ENCODE measurements at places on chromosomes 16 and 17. TPM values are rescaled to one million over a fixed set of nuclear protein-coding genes. Genes with fewer than 3 reads are reported as not detected.
A peak's percentile ranks its signal among the peaks of the same experiment; 100 is the strongest.

The TBC1D3H gene
- not detected for total RNA-seq

The CCL7 gene
- not detected for total RNA-seq

The HAGHL gene
- total RNA-seq: 7.4 TPM

The ZNF423 gene
- total RNA-seq: 19.8 TPM

The IRF8 gene
- total RNA-seq: 5.8 TPM

- peaks cover 26% of the 10 kb centered on the region for H3K36me3 ChIP-seq
- H3K4me1 ChIP-seq: peaks cover 3% of the 10 kb centered on the region
- H3K27ac ChIP-seq: no peak overlapping the region
- DNase-seq: no peak
- no peaks in the 10 kb centered on the region for H3K27me3 ChIP-seq
Measured at GRCh38 chr16:68072038-68072695, 13.0 kb upstream of the NFATC3 start.

DNA sequence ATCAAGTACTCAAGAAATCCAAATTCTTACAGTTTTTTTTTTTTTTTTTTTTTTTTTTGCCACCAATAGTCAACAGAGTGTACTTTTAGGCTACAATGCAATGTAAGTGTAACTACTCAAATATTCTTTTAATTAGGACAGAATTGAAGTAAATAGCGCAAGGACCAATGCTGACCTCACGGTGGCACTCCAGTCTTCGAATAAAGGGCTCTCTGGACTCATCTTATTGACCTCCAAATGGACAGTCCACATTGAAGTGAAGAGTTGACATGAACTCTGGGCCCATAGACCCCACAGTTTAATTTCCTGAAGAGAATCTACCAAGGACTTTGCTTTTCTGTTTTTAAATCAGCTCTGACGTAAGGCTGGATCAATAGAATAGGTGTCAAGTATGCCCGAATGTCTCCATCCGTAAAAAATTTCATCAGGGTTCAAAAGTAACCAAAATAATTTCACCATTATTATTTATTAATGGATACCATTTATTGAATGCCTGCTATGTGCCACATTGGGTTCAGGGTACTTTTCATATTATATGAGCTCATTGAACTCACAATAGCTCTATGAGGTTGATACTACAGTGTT, 7.3 kb upstream of the DDX52 start:
- H3K27me3 ChIP-seq: peaks cover 70% of the 10 kb centered on the region
- H3K27ac ChIP-seq: no peak overlapping the region
- DNase-seq: no peak

DNA sequence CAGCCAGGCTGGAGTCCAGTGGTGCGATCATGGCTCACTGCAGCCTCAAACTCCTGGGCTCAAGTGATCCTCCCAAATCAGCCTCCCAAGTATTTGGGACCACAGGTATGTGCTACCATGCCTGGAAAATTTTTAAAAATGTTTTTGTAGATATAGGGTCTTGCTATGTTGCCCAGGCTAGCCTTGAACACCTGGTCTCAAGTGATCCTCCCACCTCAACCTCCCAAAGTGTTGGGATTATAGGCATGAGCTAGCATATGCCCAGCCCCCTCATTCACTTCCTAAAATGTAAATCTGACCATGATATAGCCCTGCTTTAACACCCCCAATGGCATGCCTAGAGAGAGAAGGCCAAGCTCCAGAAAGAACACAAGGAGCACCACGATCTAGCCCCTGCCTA, 98.6 kb downstream of the NDE1 start:
- H3K4me1 ChIP-seq: no peaks in the 10 kb centered on the region
- no peak overlapping the region for H3K27ac ChIP-seq
- no peaks in the 10 kb centered on the region for H3K27me3 ChIP-seq
- no peak for DNase-seq
- no peak overlapping the region for H3K4me3 ChIP-seq
- no peaks in the 10 kb centered on the region for H3K36me3 ChIP-seq

GRCh38 chr17:6075845-6076244, 5.7 kb downstream of the WSCD1 start:
- H3K36me3 ChIP-seq: no peaks in the 10 kb centered on the region
- no peak for DNase-seq
- H3K4me1 ChIP-seq: peaks cover 3% of the 10 kb centered on the region
- no peak overlapping the region for H3K4me3 ChIP-seq
- H3K27ac ChIP-seq: no peak overlapping the region
- H3K27me3 ChIP-seq: peaks cover 58% of the 10 kb centered on the region

GRCh38 chr17:4162321-4162720, 19.3 kb downstream of the CYB5D2 start:
- peaks cover 17% of the 10 kb centered on the region for H3K4me1 ChIP-seq
- DNase-seq: no peak
- H3K27me3 ChIP-seq: no peaks in the 10 kb centered on the region
- peak overlapping the region; percentile 10 for H3K27ac ChIP-seq

DNA sequence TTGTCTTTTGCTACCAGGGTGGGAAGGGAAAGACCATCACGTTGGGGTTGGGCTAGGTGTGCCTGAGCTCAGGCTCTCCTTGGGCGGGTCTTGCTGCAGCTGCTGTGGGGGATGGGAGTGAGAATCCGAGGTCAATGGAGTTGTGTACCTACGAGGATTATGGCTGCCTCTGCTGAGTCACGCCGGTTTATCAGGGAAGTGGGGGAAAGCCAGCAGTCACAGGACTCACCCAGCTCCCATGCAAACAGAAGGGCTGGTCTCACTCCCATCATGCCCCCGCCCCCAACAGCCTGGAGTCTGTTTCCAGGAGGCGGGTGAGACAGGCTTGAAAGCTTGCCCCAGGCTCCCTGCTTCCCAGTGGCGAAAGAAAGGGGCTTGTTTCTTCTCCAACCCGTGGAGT, 1259.0 kb upstream of the GOT2 start:
- no peaks in the 10 kb centered on the region for H3K4me1 ChIP-seq
- no peak overlapping the region for H3K4me3 ChIP-seq

- DNase-seq: no peak
- no peaks in the 10 kb centered on the region for H3K4me1 ChIP-seq
- no peak overlapping the region for H3K4me3 ChIP-seq
- H3K27me3 ChIP-seq: peaks cover 3% of the 10 kb centered on the region
- H3K27ac ChIP-seq: no peak overlapping the region
- no peaks in the 10 kb centered on the region for H3K36me3 ChIP-seq
Measured at GRCh38 chr16:13042291-13042685, 140.9 kb downstream of the SHISA9 start.

DNA sequence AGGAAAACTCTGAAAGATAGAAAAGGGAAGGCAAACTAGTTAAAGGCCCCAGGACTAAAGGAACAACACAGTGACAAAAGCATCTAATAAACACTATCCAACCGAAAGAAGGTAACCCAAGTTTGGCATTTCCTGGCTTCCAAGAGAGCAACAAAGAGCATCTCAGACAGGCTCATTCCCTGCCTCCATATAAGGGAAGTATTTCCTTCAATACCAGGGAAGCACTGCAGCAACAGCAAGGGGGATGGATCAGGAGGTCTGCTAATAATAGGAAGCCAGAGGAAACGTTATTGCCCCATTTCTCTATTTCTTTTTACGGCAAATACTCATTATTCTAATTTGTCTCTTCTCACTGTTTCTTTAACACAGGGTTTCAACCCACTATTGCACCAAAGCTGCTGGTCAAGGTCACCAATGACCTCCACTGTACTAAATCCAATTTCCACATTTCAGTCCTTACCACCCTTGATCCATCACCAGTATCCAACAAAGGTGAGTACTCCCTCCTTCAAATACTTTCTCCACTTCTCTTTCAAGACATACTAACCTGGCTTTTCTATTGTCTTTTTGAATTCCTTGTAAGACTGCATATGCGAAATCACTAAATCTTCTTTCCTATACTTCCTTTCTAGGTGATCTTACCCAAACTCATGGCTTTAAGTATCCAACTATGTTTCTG, 86.1 kb downstream of the KANSL1 start:
- H3K27me3 ChIP-seq: no peaks in the 10 kb centered on the region
- no peak for DNase-seq
- no peaks in the 10 kb centered on the region for H3K36me3 ChIP-seq
- H3K4me3 ChIP-seq: no peak overlapping the region
- peak overlapping the region; percentile 38 for H3K27ac ChIP-seq
- H3K4me1 ChIP-seq: peaks cover 43% of the 10 kb centered on the region

GRCh38 chr16:85661740-85662481, 26.8 kb downstream of the GINS2 start:
- H3K36me3 ChIP-seq: peaks cover 47% of the 10 kb centered on the region
- H3K27me3 ChIP-seq: no peaks in the 10 kb centered on the region
- H3K4me1 ChIP-seq: peaks cover 1% of the 10 kb centered on the region
- H3K4me3 ChIP-seq: no peak overlapping the region

All from mesothelial cell of epicardium (in vitro differentiated cells).